ENCODE measurements at places on chromosomes 5 and 9. TPM values are rescaled to one million over a fixed set of nuclear protein-coding genes. Genes with fewer than 3 reads are reported as not detected.

GRCh38 chr9:137095664-137096517 is 9.1 kb downstream of the MAN1B1 start:
- H3K27ac ChIP-seq: no peak overlapping the region
- H3K4me1 ChIP-seq: no peaks in the 10 kb centered on the region
- DNase-seq: no peak
- H3K36me3 ChIP-seq: peaks cover 21% of the 10 kb centered on the region

DNA sequence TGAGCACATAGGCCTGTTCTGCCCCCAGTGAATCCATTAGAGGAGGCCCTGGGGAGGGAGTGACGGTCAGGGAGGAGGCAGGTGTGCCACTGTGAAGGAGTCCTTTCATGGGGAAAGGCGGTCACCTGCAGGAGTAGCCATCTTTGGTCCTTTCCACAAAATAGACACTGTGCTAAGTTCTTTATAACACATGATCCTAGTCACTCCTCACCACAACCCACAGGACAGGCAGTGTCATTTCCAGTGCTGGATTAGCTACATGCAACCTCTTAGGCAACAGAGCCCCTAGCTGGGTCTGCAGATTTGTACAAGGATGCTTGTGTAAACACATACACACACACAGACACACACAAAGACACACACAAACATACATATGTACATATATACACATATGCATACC is 18.3 kb downstream of the DOCK2 start:
- peaks cover 11% of the 10 kb centered on the region for H3K4me1 ChIP-seq
- H3K4me3 ChIP-seq: no peak overlapping the region
- no peak for DNase-seq
- no peak overlapping the region for H3K27ac ChIP-seq

The DNM1 gene
- 87.0 TPM for total RNA-seq

GRCh38 chr5:10351199-10351905 is 2.1 kb upstream of the MARCHF6 start:
- no peak overlapping the region for H3K27ac ChIP-seq
- H3K4me3 ChIP-seq: no peak overlapping the region
- H3K36me3 ChIP-seq: no peaks in the 10 kb centered on the region
- peaks cover 31% of the 10 kb centered on the region for H3K4me1 ChIP-seq

The LHX2 gene
- total RNA-seq: not detected

DNA sequence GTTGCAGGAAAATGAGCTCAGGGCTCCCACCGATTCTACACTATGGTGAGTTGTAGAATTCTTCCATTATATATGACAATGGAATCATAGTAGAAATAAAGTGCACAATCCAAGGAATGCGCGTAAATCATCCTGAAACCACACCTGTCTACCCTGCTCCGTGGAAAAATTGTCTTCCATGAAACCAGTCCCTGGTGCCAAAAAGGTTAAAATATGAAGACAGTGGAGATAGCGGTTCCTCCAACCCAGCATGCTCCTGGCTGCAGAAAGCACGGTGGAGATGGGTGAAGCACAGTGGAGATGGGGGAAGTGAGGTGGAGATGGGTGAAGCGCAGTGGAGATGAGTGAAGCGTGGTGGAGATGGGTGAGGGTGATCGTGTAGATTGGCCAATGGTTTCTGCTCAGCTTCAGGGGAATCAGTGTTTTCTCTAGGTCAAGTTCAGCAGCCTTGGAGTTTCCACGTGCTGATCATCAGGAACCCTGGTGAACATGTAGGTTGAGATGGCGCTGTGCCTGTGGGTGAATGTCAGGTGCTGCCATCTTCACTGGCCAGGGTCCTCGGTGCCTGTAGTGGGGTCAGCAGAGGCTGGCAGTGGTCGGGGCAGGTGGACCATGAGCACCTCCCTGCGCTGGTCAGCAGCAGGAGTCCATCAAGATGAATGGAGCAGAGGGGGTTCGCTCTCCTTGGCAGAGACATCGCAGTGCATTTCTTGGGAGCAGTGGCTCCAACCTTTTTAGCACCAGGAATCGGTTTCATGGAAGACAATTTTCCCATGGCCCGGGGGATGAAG is 20.3 kb downstream of the PAEP start:
- H3K27ac ChIP-seq: no peak overlapping the region
- H3K27me3 ChIP-seq: peaks cover 11% of the 10 kb centered on the region
- no peak for DNase-seq
- H3K4me1 ChIP-seq: no peaks in the 10 kb centered on the region
- H3K36me3 ChIP-seq: no peaks in the 10 kb centered on the region

- DNase-seq: no peak
- H3K27ac ChIP-seq: no peak overlapping the region
- H3K4me1 ChIP-seq: peaks cover 5% of the 10 kb centered on the region
- no peaks in the 10 kb centered on the region for H3K36me3 ChIP-seq
- H3K4me3 ChIP-seq: no peak overlapping the region
- H3K27me3 ChIP-seq: no peaks in the 10 kb centered on the region
These were observed 21.8 kb upstream of the ANKRD18A start for GRCh38 chr9:38641985-38642864.

Measured in chondrocyte (in vitro differentiated cells).